Kidney glomerular epithelial cell (primary cell): ENCODE measurements at places on chromosomes 3 and 15.
A peak's percentile ranks its signal among the peaks of the same experiment; 100 is the strongest.

DNA sequence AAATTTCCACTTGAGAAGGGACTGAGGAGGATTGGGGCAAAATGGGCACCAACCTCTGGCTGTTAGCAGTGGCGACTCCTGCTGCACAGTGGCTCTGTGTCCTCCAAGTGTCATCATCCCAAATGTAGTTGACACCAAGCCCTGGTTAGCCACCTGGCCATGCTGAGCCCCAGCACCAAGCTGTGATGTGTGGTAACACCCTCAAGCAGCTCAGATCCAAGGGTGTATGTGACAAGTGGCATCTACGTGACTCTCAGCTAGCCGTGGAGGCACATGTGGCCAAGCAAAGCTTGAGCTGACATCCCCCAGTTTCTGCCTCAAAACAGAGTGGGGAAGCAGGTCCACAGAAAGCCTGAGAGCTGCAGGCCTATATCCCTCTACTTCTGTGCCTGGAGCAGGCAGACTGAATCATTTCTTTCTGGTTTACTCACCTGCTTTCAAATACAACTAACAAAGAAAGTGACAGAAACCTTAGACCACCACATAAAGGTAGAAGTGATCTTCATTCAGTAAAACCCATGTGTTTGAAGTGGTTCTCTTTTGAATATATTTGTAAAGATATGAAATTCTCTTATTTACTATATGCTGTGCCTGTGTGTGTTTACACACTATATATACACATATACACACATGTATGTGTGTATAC, 40.0 kb downstream of the FOXP1 start:
- no peak for DNase-seq

DNA sequence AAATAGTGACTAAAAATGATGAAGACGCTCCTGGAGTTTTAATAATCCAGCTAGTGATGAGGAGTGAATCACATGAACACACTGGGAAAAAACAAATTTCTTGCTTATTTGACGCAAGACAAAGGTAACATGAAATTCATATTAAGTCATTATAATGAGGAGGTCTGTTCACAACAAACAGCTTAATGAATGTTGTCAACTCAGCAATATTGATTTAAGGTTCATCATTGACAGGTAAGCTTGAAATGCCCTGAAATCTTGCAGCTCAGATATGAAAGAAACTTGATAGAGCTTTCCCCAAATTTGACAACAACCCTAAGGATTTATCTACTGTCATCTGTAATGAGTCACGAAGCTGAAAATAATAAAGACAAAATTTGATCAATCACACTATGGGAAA, 108.1 kb upstream of the SELENOK start:
- DNase-seq = no peak

- DNase-seq = no peak
Observed at GRCh38 chr3:66537735-66538134, 36.9 kb upstream of the LRIG1 start.

DNA sequence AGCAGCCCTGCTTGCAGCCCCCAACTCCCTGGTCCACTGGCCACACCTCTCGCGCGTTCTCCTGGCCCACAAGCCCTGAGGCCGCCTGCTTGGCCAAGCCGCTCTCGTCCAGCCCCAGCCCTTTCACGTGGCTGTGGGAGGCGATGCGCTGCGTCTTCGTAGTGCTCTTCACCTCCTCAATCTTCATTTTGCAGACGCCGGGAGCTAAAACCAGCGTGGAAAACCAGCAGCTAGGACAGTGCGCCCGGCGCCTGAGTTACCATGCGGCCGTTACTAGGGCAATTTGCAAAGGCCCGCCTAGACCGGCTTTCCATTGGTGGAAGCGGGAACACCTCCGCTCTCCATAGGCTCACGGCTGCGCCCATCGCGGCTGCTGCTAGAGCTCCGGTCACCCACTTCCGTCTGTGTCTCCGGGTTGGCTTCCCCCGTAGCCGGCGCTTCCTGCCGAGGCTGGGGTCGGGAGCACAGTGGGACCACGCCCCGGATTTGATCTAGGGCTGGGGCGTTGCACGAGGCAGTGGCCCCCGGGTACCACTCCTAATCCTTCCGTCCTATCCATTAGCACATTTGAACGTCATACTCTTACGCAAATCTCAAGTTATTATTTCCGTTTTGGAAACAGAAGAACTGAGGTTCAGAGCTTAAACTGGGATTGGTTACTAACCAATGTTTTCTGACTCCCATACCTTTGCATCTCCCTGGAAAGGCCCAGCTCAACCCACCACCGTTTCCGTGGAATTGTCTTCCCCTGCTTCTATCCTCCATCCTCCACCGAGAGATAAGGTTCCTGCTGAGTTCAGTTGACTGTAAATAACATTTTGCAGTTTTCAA, at the start of gene RUVBL1:
RUVBL1 (minus strand) TSS at position 275 of the 831 bp plus-strand sequence; CDS start at position 187, 88 bp downstream.
- DNase-seq = peak; percentile 95

GRCh38 chr3:181619897-181620296, 91.8 kb upstream of the SOX2 start:
- DNase-seq = no peak

DNA sequence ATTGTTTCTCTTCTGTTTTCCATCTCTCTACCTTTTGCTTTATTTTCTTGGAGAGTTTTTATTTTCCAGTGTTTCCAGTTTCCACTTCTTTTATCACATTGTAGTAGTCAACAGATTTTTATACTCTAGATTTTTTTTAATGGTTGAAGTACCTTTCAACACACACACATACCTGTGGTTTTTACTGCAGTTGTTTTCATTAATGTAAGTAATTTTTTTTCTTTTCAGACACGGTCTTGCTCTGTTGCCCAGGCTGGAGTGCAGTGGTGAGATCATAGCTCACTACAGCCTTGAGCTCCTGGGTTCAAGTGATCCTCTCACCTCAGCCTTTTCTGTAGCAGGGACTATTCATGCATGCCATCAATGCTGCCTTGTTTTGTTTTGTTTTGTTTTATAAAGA, 472.5 kb upstream of the SGO1 start:
- no peak for DNase-seq

- DNase-seq = no peak
Observed at GRCh38 chr3:72961752-72962151, 34.9 kb upstream of the PPP4R2 start.

- DNase-seq = no peak
Observed at GRCh38 chr15:62832231-62832630, 210.3 kb upstream of the TPM1 start.

GRCh38 chr15:34241376-34242330, 16.8 kb downstream of the EMC4 start:
- peak; percentile 41 for DNase-seq

- no peak for DNase-seq
Observed at GRCh38 chr15:94838281-94838680, 606.9 kb downstream of the MCTP2 start.

DNA sequence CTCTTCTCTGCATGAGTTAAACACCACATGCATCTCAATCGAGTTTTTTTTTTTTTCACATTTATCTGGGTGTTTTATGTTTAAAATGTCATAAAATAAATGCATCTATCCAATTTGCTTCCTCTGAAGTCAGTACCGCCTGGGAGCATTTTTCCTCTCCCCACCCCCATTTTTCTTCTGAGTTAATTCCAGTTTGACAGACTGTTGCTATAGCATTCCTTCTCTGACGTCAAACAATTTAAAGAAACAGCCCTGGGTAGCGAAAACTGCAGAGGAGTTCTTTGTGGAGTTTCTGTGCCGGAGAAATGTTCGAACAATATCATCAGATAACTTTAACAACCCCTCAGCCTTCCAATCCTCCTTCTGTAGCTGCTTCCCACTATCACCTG, 900 bp upstream of the GNB4 start:
- DNase-seq = no peak

- DNase-seq = no peak
Observed at GRCh38 chr3:34533451-34533850, 735.0 kb downstream of the PDCD6IP start.

DNA sequence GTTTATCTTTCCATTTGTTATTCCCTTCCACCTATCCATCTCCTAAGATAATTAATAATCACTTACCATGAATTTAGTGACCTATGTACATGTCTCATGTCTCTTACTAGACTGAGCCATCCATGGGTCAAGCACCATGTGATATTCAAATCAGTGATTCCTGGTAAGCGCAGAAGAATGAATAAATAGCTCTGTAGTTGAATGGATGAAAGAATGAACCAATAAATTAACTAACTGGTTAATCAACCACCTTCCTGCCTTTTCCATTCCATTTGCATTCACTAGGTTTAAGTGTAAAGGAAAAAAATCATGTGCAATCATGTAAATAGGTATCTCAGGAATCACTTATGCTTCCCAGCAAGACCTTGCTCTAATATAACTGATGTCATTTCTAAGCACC, 779.5 kb downstream of the NTRK3 start:
- no peak for DNase-seq

DNA sequence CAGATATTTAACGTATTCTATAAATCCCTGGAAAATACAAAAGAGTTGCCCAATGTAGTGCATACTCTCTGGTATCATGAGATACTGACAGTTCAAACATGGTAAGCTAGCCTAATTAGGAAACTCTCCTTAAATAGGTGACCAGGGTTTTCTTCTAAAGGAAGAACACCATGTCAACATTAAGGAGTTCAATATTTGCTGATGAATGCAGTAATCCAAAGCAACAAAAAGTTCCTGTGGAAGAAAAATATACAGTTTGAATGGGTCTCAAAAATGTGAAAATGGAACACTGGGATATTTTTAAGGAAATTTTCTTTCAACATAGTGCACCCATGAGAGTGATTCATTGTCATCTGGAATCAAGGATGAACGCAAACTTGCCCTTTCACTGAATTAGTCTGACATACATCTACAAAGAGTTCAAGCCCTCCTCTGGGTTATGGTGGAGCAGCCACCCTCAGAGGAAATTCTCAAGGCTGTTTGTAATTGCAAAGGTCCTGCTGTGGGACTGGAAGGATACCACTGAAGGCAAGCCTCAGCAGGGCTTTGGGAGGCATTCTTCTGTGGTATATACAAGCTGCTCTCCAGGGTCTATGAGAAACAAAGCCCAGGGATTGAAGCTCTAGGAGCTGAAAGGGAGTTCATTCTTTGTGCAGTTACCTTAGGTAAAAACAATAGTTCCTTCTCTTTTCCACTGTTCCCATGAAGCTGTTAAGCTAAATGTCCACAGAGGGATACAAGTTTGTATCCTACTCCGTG, 700.3 kb downstream of the TUSC7 start:
- no peak for DNase-seq

DNA sequence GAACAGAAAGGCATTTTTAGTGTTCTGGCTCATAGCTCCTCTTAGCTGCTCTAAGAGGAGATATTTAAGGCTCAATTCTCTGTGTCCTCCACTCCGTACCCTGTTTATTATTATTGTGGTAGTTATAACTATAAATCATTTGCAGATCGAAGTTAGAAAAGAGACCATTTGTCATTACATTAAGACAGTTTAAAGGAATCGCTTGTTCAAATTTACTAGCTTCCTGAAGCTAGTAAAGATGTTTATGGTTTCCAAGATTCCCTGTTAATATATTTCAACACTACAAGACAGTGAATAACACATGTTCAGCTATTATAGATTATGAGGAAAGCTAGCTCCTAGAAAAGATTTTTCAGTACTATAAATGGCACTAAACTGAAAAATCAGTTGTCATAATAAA, 12.6 kb downstream of the ATXN7 start:
- no peak for DNase-seq

DNA sequence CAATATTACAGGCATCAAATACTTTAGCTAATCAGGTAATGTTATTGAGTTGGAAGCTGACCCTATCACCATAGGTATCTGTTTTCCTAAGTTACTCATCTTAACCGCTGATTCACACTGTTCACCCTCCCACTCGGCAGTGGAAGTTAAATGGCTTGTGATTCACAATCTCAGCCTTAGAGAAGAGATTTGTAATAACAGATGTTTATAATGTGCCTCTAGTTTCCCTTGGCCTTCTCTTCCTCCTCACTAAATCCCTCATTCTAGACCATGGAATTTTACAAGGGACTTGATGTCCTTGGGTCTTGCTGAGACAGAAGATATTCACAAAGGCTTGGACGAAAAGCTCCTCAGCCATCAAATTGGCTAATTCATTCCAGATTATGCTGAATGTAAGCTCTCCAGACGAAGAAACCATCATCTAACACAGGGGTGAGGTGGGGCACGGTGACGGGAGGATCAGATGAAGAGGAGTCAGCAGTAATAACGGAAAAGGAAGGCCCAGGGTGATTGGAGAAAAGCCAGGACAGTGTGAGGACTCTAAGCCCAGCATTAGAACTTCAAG, 931.7 kb downstream of the MCTP2 start:
- peak; percentile 90 for DNase-seq

- DNase-seq = no peak
Observed at GRCh38 chr15:60120100-60120499, 116.0 kb downstream of the FOXB1 start.

- no peak for DNase-seq
Observed at GRCh38 chr3:149269687-149270086, 48.1 kb upstream of the CP start.

- DNase-seq = no peak
Observed at GRCh38 chr3:12681943-12682390, 18.1 kb upstream of the RAF1 start.

GRCh38 chr3:124918524-124918923, 16.0 kb downstream of the MUC13 start:
- no peak for DNase-seq

GRCh38 chr3:170397685-170398084, 21.0 kb upstream of the CLDN11 start:
- no peak for DNase-seq

GRCh38 chr15:70530906-70531305, 232.5 kb downstream of the UACA start:
- no peak for DNase-seq

DNA sequence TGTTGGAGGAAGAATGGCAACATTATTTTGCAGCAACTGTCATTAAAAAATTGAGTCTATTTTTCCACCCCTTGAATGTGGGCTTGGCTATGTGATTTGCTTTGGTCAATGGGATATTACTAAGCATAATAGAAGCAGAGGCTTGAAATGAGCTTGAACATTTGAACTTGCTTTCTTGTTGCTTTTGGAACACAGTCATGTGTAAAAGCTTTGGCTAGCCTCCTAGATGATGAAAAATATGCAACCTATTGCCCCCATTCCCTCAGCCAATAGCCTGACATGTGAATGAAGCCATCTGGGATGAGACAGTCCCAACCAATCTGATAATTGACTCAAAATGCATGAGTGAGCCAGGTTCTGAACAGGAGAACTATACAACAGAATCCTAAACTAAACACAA, 78.4 kb downstream of the PLSCR2 start:
- DNase-seq = peak; percentile 71
